ENCODE measurements at places on chromosomes 2 and 18.

DNA sequence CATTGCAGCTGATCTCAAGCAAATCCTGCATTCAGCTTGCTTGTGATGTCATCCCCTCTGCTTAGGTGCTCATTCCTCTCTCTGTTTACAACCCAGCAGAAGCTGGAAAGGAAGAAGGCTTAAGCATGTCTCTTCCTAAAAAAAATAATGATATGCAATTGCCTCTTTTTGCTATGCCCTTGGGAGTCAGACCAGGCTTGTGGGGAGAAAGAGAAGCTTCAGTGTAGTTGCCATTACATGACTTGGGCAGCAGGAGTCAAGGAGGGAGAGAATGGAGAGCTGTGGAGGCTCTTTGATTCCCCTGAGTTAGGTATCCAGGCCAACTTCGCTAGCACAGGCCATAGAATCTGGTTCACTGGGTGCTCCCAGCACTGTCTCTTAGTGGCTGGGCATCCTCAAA is 101.1 kb downstream of the MAPK4 start:
- DNase-seq, result no peak

- DNase-seq, result no peak
Measured at GRCh38 chr2:20675701-20676352, 8.9 kb downstream of the GDF7 start.

GRCh38 chr2:105634198-105634597 is 110.5 kb upstream of the NCK2 start:
- DNase-seq, result no peak

DNA sequence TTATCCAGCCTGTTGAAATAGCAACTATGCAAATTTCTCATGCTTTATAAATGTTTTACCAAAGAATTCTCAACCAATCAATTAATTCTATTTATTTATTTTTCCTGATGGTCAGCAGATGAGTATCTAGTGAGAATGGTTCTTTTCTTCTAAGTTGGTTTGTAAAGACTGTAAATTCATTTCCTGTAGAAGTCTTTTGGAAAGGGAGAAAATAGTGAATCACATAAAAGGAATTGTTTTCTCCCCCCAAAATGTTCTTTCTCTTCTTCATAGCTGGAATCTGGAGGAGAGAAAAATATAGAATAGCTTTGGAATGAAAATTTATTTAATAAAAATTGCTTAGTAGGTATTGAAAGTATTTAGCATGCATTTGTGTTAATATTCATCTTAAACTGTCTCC is 836.1 kb upstream of the ZEB2 start:
- DNase-seq, result no peak

DNA sequence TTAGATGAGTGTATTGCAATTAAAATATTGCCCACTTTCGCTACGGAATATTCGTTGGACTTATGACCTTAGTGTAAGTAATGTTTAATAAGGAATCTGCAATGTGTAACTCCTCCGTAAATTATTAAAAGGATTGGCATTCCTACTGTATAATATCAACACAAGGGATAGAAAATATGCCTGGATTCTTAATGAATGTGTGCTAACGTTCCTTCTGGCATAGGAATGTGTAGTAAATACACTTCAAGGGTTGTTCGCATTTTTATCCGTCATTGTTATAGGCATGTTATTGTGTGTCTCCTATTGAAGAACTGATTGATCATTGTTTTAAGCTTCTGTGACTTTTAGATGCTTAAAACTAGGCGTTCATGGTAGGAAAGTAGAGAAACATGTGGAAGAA is 134.5 kb downstream of the NEDD4L start:
- no peak for DNase-seq

All from heart right ventricle (tissue), 16 donors.